Nephron progenitor cell (in vitro differentiated cells): ENCODE measurements at places on chromosomes 12 and 14.

- peak; percentile 86 for DNase-seq
These were observed 17.4 kb downstream of the RPS6KL1 start for GRCh38 chr14:74905595-74906142.

- DNase-seq, result no peak
These were observed 10.4 kb downstream of the MEG3 start for GRCh38 chr14:100836311-100836805.

GRCh38 chr14:26896447-26896846 lies 298.6 kb upstream of the NOVA1 start:
- DNase-seq, result no peak

DNA sequence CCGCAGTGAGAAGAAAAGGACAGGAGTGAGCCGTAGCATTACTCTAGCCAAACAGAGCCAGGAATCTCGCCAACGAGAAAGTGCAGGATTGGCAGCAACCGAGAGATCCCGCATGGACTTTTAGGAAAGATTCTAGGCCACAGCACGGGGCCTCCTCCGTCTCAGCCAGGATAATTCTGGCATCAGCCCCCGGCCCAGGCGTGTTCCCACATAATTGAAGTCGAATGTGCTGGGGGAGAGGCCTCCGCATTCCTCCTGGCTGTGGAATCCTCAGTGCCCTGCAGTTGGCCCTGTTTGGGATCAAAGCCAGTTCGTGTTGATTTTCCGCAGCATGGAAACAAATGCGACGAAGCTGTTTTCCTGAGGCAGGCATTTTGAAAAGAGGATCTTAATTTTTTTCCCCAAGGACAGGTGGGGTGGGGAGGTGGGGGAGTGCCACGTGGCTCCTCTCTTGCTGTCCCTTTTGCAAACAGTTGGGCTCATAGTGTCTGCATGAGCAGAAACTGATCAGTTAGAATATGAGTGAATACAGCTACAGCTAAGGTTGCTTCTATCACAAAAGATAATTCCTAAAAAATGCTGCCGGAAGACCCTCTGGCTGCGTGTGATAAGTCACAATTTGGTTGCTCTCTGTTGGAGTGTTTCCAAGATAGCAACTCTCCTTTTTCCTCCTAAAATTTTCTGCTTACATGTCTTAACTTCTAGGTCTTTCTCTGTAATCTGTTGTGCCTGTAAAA lies 37.3 kb upstream of the ATXN2 start:
- DNase-seq, result peak; percentile 61

GRCh38 chr12:110661337-110661972 lies 27.5 kb downstream of the HVCN1 start:
- no peak for DNase-seq

GRCh38 chr12:57459750-57460467 lies at the start of gene GLI1:
Gene GLI1, plus strand, starts transcription at chr12:57459785. Its CDS starts 3,907 bp downstream, at chr12:57463692.
- peak; percentile 40 for DNase-seq

DNA sequence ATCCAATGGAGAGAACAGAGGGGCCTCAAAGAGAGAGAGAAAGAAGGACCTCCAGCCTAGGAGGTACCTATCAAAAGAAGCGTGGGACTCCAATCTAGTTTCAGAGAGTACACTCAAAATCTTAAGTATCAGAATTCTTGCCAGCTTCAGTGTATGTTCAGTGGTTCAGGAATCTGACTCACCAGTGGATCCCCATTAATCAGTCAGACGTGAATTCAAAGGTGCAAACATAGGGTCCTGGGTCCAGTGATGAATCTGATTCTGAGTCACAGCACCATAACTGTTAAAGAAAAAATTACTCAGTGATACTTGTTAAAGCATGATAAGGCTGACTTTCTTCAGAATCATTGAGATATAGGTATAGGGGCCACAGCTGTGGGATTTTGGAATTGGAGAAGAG lies 33.2 kb downstream of the ETNK1 start:
- no peak for DNase-seq

- DNase-seq, result no peak
These were observed 17.4 kb upstream of the DRAM1 start for GRCh38 chr12:101859664-101860607.

GRCh38 chr12:79151956-79152355 lies 287.4 kb downstream of the SYT1 start:
- DNase-seq, result no peak

DNA sequence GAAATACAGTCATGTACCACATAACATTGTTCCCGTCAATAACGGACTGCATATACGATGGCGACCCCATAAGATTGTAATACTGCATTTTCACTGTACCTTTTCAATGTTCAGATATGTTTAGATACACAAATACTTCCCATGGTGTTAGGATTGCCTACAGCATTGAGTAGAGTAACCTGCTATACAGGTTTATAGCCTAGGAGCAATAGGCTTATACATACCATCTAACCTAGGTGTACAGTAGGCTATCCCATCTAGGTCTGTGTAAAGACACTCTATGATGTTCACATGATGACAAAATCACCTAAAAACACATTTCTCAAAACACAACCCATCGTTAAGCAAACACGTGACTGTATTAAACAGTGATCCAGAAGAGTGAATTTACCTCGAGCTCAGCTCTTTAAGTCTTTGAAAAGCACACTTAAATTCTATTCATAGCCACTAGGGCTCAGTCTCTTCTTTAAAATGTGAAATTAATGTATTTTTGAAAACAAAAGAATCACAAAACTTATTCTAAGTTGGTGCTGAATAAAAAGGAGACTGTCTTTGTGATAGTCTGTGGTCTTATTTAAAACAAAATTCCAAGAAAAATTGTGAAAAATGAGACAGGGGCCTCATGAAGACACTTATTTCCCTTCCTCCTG lies 239.1 kb upstream of the ARID2 start:
- no peak for DNase-seq

DNA sequence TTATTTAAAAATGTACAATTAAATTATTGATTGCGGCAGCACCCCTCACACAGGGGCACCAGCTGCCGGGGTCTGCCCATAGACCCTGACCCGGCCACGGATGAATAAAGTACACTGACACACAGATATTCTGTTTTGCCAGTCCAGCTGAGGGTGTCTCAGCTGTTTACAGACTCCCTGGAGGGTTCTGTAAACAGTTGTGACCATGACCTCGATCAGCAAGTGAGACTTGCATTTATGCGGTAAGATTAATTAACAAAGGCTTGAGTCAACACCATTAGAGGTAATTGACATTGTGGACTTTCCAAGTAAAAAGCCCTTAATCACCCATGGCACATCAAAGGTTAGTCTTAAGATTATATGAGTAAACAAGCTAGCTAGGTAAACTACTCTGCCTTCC lies 94.3 kb downstream of the FUT8 start:
- no peak for DNase-seq

DNA sequence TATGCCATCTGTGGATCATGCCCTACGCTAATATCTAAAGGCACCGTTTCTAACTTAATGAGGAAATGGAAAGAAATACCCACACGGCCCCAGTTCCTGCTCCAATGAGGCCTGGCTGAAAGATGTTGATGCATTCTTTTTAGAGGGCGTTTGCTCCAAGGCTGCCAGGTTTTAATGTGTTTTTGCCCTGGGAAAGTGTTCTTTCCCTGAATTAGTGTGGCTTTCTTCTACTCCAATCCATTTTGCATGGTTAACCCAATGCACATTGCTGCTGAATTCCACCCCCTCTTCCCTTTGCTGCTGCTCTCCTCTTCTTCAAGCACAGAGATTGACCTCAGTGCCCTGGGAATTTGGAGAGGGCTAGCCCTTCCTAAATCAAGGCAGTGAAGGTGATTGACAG lies 1.1 kb downstream of the MYF5 start:
- no peak for DNase-seq

- no peak for DNase-seq
These were observed 1282.1 kb downstream of the TMEM121 start for GRCh38 chr14:106808458-106808857.

DNA sequence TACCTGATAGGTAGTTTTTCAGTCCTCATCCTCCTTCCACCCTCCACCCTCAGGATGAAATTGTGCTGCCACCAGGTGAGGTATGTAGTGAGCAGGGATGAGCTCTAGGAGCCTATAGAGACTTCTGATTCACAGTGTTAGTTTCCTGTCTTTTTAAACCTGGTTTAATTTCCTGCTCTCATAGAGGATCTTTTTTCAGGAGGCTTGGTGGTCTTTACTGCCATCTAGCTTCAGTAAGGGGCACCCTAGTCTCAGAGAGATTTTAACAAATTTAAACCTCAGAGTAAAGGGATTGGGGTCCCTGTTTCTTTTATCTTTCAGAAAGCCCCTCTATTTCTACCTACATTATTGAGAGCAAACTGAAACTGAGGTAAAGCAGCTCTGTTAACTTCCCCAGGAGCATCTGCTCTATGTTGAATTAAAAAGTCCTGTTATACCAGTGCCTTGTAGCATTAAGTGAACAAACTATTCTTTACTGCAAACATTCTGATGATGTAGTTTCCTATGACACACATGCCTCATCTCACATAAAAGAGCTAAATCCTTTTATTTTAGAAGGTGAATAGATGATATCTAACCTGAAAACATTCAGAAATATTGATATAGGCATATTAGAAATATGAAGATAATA lies 172.2 kb upstream of the DDHD1 start:
- DNase-seq, result no peak

- no peak for DNase-seq
These were observed 13.7 kb downstream of the REM2 start for GRCh38 chr14:22896760-22897159.

DNA sequence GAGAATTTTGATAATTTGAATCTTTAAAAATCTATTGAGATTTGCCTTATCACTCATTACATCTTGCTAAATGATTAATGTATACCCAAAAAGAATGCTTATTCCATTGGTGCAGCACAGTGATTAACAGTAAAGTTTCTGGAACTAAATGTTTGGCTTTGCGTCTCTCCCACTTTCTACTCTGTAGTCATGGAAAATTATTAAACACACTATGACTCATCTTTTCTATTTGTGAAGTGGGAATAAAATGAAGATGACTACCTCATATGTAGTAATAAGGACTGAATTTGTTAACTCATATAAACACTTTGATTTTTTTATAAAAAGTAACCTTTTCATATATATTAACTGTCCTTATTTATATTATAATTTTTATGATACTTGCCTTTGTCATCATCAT lies 118.1 kb downstream of the RERGL start:
- DNase-seq, result no peak

DNA sequence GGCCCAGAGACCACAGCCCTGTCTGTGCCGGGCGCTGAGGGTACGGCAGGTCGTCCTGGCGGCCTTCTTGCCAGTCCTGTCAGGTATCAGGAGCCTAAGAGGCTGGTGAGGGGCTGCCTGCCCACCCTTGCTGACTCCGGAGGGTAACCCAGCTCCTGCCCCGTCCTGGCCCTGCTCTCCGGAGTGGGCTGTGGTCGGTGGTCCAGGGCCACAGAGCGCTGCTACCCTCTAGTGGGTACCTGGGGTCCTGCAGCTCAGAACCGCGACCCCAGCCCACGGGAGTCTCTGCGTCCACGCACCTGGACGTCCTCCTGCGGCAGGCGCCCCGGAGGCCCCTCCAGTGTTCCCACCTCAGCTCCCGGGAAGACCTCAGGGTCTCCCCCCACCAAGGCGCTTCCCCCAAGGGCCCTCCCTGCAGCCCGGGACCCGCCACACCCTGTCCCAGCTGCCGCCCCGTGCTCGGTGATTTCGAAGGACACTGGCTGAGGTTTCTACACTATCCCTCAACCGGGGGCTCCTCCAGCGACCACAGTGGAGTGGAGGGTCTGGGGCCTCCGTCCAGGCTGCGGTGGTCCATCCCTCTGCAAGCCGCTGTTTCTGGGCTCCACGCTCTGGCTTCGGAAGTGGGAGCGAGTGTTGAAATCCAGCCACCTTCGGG lies 75.9 kb upstream of the FBRSL1 start:
- peak; percentile 76 for DNase-seq

DNA sequence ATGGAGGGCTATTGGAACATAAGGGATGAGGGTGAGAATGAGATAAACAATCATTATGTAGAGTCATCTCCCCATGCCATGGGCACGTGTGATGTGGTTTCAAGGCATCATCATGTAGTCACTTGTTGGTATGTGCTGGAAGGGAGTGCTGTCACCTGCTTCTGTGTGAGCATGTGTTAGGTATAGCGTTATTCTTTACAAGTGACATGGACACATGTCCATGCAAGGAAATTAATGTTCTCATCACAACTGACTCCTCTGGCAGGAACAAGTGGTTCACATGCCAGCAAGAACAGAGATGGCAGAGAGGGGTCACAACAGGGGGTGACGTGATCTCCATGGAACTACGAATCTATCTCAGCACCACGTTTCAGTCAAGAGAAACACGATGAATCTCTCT lies 815.8 kb downstream of the BCL11B start:
- DNase-seq, result no peak

- no peak for DNase-seq
These were observed 24.5 kb upstream of the TMCC3 start for GRCh38 chr12:94674835-94675234.

- no peak for DNase-seq
These were observed 108.1 kb downstream of the MGAT4C start for GRCh38 chr12:86148071-86148470.

GRCh38 chr14:57205938-57206337 lies 62.8 kb downstream of the EXOC5 start:
- no peak for DNase-seq

GRCh38 chr14:36519431-36520321 lies at the start of gene NKX2-1:
Gene NKX2-1, minus strand, starts transcription at chr14:36520232. Its CDS starts 103 bp downstream, at chr14:36520129.
- peak; percentile 41 for DNase-seq

- DNase-seq, result no peak
These were observed 63.7 kb upstream of the ZFP36L1 start for GRCh38 chr14:68856572-68856971.

DNA sequence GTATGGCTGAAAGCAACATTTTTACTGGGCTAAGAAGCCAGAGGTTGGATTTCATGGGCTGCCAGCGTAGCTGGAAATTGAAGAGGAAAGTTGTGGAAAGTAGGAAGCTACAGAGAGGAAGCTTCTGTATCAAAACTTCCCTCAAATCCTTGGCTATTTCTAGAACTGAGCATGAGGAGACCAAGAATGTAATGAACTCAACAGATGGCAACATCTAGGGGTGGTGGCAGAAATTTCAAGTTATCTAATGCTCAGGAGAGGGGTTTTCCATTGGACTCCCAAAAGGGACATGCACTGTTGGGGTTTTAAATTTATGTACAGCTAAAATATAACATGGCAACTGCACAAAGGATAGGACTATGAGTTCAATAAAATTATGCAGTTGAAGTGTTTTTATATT lies 151.3 kb downstream of the DHRS2 start:
- no peak for DNase-seq

GRCh38 chr12:43115441-43116160 lies 436.4 kb downstream of the ADAMTS20 start:
- no peak for DNase-seq

GRCh38 chr12:91249054-91249453 lies 66.4 kb upstream of the DCN start:
- DNase-seq, result no peak

GRCh38 chr12:93778306-93778705 lies 101.1 kb downstream of the CRADD start:
- no peak for DNase-seq

GRCh38 chr12:12521888-12522287 lies 40.8 kb downstream of the DUSP16 start:
- no peak for DNase-seq

- DNase-seq, result no peak
These were observed 10.4 kb upstream of the TMEM263 start for GRCh38 chr12:106945261-106945851.

- DNase-seq, result no peak
These were observed 13.1 kb upstream of the ESPL1 start for GRCh38 chr12:53254816-53255545.

- DNase-seq, result no peak
These were observed 39.4 kb upstream of the FUT8 start for GRCh38 chr14:65373016-65373670.
